Stimulated activated CD4-positive, alpha-beta T cell treated with anti-CD3 and anti-CD28 coated beads, TNF-alpha, amount 100 ng/mL, for 1 hour (primary cell): ENCODE measurements at places on chromosomes 4 and X.

- peak; percentile 76 for DNase-seq
Measured at GRCh38 chrX:48003758-48004457, at the start of gene ZNF182. ZNF182 (minus strand) TSS chrX:48003989; CDS start chrX:48002609, 1,380 bp downstream.

- no peak for DNase-seq
Measured at GRCh38 chr4:1247864-1248244, 1.1 kb downstream of the CTBP1 start.

- DNase-seq = no peak
Measured at GRCh38 chr4:78298618-78299017, 241.5 kb downstream of the FRAS1 start.

- no peak for DNase-seq
Measured at GRCh38 chr4:116358633-116359222, 726.6 kb downstream of the TRAM1L1 start.

DNA sequence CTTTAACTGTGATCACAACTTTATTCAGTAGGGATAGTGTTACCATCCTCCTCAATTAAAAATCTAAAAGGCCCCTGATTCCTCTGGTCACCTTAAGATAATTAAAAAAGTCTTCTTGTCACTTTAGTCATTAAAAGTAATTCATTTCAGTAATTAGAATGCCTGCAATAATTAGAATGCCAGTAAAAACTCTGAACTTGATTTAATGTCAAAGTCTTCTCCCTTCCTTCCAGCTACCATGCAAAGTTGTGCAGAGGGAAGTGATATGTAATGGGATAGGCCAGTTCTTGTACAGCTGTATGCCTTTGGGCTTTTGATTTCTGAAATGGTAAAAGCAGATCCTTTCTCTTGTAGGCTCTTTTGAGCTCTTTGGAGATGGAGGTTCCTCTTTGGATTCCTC is 417.2 kb downstream of the ADAM29 start:
- no peak for DNase-seq

DNA sequence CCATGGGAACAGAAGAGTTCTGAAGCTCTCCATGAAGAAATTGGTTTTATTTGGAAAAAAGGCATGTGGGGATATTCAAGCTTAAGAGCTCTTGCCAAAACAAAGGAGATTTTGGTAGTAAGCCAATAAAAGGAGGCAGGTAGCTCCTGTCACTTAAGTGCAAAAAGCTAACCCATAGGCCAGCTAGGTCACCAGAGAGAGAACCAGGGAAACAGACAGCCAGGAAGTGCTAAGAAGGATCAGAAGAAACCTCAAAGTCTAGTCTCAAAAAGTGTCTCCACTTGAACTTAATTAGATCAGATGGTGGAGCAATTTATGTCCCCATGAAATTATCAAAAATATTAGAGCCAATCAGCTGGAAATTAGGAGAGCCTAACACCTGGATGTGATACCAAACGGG is 49.2 kb downstream of the CD40LG start:
- no peak for DNase-seq

DNA sequence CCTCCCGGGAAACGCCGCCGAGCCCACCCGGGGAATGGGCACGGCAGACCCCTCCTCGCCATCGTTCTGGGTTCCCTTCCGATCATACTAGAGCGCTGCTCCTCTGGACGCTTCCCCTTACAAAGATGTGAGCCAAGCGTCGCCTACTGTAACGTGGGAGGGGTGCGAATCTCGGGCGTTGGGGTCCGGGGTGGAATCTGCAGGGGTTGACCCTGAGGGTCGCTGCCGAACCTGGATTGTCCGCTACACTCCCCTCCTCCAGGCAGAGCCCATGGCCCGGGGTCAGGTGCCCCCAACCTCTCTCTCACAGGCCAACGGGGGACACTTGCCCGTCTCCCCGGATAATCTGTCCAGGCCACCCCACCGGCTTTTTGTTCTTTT is 13.8 kb downstream of the BCOR start:
- DNase-seq = no peak

DNA sequence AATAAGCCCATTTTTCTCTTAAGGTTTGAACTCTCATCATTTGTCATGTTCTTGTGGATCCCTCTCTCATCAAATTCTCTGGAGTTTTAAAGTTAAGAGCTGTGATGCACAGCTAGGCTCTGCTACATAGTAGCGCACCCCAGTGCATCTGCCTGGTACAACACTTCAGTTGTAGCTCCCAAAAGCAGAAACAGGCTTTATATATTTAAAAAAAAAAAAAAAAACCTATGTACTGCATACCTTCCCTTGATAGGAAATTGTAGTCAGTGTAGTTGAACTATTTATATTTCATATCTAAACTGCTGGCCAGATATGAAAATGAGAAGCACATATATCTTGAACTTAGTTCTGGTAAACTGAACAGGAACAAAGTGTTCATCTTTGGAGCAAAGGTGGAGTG is 131.4 kb downstream of the KLHL13 start:
- no peak for DNase-seq
